Panc1 (cell line): ENCODE measurements at places on chromosomes 3 and 15. TPM values are rescaled to one million over a fixed set of nuclear protein-coding genes. Genes with fewer than 3 reads are reported as not detected.

SLCO2A1 gene
- 0.62 TPM for total RNA-seq

DNA sequence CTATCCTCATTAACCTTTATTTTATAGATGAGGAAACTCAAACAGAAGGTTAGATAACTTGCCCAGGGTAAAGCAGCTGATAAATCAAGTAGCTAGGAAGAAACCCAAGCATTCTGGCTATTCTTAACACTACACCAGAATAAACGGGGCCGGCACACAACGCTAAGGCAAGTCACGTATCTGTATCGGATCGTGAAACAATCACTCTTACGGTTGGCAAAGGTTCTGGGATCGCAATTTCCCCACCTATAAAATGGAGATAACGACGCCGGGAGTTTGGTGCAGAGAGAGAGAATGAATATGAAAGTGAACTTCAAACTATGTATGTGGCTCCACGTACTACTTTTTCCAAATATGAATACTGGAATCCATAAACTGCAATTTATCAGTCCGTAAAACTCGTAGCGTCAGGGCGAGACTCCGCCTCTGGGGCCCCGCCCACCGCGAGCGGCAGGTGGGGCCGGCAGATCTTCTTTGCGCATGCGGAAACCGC is 252 bp upstream of the ARMC8 start:
- H3K4me3 ChIP-seq = peak overlapping the region; percentile 92
- peaks cover 21% of the 10 kb centered on the region for H3K4me1 ChIP-seq
- H3K27me3 ChIP-seq = no peaks in the 10 kb centered on the region; the same call in 1 of the 2 replicates
- no peak for DNase-seq
- peak overlapping the region; percentile 91 for H3K27ac ChIP-seq
- H3K36me3 ChIP-seq = no peaks in the 10 kb centered on the region; the same call in 1 of the 2 replicates

DNA sequence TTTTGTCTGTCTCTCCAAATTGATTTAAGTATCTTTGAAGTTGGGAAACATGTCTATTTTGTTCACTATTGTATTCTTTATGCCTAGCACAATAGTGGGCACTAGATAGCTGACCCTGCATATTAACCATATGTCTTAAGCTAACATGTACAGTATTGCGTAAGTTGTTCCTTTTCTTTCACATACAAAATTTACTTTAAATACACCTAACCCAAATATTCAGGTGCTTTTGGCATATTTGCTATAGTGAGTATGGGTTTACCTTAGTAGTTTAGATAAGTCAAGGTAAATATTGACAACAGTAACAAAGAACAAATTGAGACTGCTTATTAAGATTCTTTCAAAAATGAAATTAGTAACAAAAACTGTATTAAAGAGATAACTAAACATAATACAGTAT is 50.9 kb downstream of the NRG4 start:
- peaks cover 7% of the 10 kb centered on the region; the same call in 1 of the 2 replicates for H3K4me1 ChIP-seq
- H3K4me3 ChIP-seq = no peak overlapping the region
- no peaks in the 10 kb centered on the region for H3K36me3 ChIP-seq
- DNase-seq = no peak

- H3K4me3 ChIP-seq = no peak overlapping the region
- no peak overlapping the region for H3K27ac ChIP-seq
- H3K4me1 ChIP-seq = no peaks in the 10 kb centered on the region
- no peaks in the 10 kb centered on the region for H3K36me3 ChIP-seq
- no peaks in the 10 kb centered on the region for H3K27me3 ChIP-seq
- no peak for DNase-seq
Observed at GRCh38 chr15:29097168-29097567, 172.5 kb downstream of the NSMCE3 start.

- H3K27ac ChIP-seq = peak overlapping the region; percentile 75
- H3K27me3 ChIP-seq = no peaks in the 10 kb centered on the region
- DNase-seq = no peak
- H3K36me3 ChIP-seq = no peaks in the 10 kb centered on the region
- peaks cover 34% of the 10 kb centered on the region for H3K4me1 ChIP-seq
Observed at GRCh38 chr3:195194559-195195206, 76.3 kb downstream of the XXYLT1 start.
